ENCODE measurements at places on chromosomes 2 and 18. TPM values are rescaled to one million over a fixed set of nuclear protein-coding genes. Genes with fewer than 3 reads are reported as not detected.

The CGREF1 gene
- total RNA-seq = 0.17 TPM

The TUBA4B gene
- total RNA-seq = not detected

The SEMA4C gene
- total RNA-seq = 14.2 TPM

The PAX8 gene
- total RNA-seq = 5.2 TPM

The LAMA3 gene
- total RNA-seq = 2.4 TPM

The NR4A2 gene
- total RNA-seq = not detected

The TMEM163 gene
- not detected for total RNA-seq

The DES gene
- total RNA-seq = 0.37 TPM

The SALL3 gene
- not detected for total RNA-seq

The IL36A gene
- total RNA-seq = not detected

The PLA2R1 gene
- 1.8 TPM for total RNA-seq

The KCNK3 gene
- 2.8 TPM for total RNA-seq

The MEIS1 gene
- 4.5 TPM for total RNA-seq

The SUMO1 gene
- 207 TPM for total RNA-seq

The KCNE4 gene
- 11.4 TPM for total RNA-seq

The ALK gene
- 0.37 TPM for total RNA-seq
